Activated effector memory CD4-positive, alpha-beta T cell treated with anti-CD3 and anti-CD28 coated beads, Interleukin-2, amount 50 U/mL, for 16 hours (primary cell): ENCODE measurements at places on chromosomes 1 and 21.
A peak's percentile ranks its signal among the peaks of the same experiment; 100 is the strongest.

DNA sequence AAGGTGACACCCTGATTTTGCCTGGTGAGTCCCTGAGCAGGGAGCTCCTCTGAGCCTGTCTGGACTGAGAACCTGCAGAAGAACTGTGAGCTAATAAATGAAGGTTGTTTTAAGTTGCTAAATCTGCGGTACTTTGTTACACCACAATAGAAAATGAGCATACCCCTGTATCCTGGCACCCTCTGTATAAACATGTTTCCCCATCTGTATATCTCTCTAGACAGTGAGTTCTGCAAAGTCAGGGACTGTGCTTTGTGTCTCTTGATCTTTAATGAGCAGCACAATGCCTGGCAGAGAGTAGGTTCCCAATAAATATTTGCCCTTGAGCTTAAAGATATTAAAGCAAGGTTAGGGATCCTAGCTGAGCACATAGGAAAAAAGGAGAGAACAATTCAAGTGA lies 228.8 kb downstream of the OMA1 start:
- no peak for DNase-seq

GRCh38 chr21:41923631-41924367 lies 30.0 kb downstream of the C2CD2 start:
- no peak for DNase-seq

DNA sequence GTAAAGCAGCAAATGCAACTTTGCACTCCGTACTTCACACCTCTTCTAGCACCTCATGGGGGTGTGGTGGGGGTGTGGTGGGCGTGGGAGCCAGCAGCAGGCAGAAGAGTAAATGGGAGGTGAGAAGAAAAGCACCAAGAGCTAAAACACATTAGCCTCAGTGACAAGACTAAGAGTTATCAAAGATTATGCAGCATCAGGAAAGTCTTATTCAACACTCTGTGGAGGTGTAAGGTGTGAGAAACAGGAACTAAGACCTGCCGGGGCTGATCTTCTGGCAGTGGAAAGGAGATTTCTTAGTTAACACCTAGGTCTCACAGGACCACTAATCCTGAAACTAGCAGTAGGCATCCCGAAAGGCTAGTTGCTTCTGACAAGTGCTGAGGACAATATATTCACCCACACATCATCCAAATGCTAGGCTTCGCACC lies 9.9 kb downstream of the TGFBR3 start:
- peak; percentile 68 for DNase-seq

- no peak for DNase-seq
Measured at GRCh38 chr1:117611121-117611601, 5.3 kb downstream of the TENT5C start.

DNA sequence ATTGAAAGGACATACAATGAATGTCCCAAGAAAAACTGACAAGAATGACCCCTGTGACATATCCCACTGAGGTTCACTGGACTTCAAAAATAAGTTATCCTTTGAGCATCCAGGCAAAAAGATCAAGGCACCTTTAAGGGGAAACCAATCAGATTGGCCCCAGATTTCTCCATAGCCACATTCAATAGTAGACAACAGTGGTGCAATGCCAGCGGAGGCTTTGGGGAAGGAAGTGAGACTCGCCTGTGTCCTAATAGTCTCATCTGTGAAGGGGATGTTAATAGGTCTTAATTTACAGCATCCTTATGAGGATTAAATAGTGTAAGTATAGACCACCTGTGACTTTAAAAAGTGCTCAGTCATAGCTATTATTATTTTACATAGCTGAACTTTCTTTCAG lies 21.5 kb downstream of the RPL5 start:
- DNase-seq = no peak

GRCh38 chr1:208557723-208558094 lies 313.5 kb upstream of the PLXNA2 start:
- no peak for DNase-seq

- no peak for DNase-seq
Measured at GRCh38 chr1:226512076-226512728, 36.4 kb upstream of the STUM start.

- DNase-seq = no peak
Measured at GRCh38 chr1:209506101-209506500, 77.4 kb upstream of the CAMK1G start.

GRCh38 chr1:19577561-19577960 lies 66.5 kb upstream of the NBL1 start:
- DNase-seq = no peak

GRCh38 chr1:32353886-32354570 lies 8.3 kb downstream of the FAM229A start:
- DNase-seq = no peak

DNA sequence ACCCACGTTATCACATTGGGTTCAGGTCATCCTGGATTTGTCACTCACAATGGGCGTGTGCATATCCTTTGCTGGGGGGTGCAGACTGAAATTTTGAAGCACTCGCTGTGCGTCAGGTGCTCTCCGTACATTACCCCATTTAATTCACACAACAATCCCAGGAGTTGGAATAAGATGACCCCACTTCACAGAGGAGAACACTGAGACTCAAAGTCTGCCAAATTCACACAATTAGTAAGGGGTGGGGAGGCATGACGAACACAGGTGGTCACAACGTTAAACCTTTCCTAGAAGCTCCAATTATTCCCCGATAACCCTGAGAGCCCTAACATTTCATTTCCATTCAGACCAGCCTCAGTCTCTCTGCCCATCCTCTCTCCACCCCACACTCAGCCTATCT lies 3.8 kb upstream of the S100A2 start:
- no peak for DNase-seq

GRCh38 chr1:39656391-39656790 lies 15.5 kb downstream of the NT5C1A start:
- no peak for DNase-seq

GRCh38 chr21:45850181-45850580 lies 131.4 kb upstream of the COL6A1 start:
- no peak for DNase-seq

DNA sequence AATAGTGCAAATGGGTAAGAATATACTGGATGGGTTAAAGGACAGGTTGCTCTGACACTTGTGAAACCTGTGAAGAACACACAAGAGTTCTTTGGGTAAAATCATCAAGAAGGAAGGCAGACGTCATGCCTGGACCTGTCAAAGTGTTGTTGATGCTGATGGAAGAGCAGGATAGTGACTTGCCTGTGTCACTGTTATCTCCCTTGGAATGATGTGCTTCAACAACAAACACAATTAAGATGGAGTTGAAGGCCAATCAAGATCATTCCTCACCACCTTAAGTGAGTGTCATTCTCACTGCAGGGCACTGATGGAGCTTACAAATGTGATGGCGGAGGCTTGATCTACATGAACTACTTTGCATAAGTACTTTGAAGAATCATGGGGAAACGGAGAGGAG lies 73.2 kb downstream of the LRRN2 start:
- no peak for DNase-seq

GRCh38 chr1:1393014-1393413 lies 6.1 kb downstream of the CCNL2 start:
- DNase-seq = no peak
